NAMALWA (cell line): ENCODE measurements at places on chromosomes 16 and 17.

- no peak for DNase-seq
These were observed 38.7 kb upstream of the GPRC5B start for GRCh38 chr16:19923396-19923795.

DNA sequence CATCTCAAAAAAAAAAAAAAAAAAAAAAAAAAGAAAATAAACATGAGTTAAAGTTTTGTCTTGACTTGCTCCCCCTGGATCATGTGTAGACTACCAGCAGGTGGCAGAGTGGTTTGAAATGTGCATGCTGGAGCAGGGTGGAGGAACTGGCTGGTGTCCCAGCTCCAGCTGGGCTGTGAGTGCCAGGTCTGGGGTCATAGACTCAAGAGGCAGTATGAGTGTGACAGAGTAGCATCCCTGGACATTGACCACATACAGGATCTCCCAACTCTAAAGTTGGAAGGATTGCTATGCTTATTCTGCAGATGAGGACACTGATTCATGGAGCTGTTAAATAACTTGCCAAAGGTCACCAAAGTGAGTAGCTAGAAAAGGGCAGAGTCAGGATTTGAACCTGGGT is 198.0 kb upstream of the MPHOSPH6 start:
- DNase-seq: peak; percentile 42

DNA sequence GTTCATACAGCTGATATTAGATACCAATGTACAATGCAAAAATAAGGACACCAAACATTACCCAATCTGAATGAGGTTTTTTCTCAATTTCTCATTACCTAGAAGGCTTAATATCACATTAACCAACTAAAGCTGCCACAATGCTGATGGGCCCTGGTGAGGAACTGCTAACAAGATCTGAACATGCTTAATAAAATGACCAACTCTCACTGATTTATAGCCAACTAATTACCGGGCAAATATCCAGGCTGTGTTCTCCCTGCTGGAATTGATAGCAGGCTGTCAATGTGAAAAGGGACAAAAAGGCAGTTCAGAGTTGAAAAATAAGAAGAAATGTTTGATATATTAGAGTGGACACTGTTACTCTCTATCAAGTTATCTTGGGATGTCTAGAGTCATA is 124.6 kb downstream of the TOX3 start:
- DNase-seq: no peak

DNA sequence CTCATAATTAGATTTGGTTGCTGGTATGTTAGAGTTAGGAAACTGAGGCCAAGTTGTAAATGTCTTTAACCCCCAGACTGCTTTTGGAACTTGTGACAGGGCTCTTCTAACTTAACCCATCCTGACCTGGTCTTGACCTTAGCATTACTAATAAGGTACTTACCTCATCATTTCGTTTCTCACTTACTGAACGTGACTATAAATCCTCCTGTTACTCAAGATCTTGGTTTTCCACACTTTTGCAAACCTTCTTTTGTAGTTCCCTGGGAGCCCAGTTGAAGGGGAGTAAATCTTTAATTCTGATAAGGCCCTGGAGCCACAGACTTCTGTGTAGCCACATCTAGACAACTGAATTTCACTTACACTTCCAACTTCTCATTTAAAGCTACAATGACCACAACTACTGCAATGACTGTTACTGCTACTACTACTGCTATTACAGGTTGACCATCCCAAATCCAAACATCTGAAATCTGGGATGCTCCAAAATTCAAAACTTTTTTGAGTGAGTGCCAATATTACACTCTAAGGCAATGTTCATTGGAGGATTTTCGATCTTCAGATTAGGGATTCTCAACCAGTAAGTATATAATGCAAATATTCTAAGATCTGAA is 248.8 kb upstream of the TBX2 start:
- DNase-seq: no peak

DNA sequence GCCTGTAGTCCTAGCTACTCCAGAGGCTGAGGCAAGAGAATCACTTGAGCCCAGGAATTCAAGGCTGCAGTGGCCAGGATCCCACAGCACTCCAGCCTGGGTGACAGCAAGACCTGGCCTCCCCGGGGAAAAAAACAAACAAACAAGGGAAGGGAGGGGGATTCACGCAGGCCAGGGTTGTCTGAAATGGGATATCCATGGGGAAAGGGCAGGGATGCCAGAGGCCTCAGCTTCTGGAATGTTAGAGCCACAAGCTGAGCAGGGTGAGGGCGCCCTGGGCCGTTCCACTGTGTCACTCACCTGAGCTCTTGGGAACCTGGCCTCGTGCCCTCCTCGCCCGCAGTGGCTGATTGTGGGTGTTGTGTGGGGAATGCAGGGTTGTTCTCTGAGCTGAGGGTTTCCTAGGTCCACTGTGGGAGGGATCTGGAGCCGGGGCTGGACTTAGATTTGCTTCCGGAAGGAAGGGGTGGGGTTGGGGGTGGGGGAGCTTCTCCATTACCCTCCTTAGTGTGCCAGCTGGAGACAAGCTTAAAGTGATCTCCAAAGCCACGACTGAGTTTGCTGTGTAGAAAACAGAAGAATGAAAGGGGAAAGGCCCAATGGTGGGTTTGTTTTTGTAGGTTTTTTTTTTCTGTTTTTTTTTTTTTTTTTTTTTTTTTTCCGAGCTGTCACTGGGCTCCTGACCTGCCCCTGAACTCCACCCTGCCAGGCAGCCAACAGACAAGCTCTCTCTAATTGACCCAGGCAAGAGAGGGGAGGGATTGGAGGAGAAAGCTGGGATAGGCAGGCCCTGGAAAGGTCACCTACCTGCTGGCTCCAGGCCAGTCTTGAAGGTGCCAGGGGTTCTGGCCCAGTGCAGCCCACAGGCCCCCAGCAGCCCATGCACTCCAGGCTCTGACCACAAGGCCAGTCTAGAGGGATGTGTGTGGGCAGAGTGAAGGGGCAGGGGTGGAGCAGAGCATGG is at the start of gene SULT1A1:
SULT1A1 (minus strand) TSS at position 414 of the 964 bp plus-strand sequence. CDS start 1,189 bp downstream, outside the sequence.
- no peak for DNase-seq
